WERI-Rb-1 (cell line): ENCODE measurements at places on chromosomes 12 and 14.

DNA sequence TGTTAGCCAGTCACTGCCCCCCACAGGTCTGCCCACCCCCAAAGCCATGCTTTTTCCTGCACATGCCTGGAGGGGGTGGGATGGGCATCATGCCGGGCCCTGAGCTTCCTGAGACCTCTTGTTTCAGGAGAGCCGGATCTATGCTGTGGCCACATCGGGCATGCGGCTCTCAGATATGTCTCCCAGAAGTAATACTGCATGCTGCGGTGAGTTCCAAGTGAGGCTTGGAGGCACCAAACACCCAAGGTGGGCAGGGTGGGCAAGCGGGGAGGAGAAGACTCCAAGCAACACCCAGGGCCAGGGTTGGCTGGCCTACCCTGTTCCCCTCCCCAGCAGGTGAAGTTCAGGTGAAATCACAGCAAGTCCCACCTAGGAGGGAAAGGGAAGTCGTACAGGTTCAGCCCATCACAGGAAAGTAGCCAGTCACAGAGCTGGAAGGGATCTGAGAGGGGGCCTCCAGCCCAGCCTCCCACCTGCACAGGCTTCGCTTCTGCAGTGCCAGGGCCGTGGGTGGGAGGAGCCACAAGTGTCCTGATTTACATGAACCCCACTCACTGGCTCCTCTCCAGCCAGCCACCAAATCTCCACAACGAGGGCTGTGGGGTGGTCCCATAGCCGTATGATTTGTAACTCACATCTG lies 30.9 kb downstream of the PIGH start:
- DNase-seq, result peak; percentile 37

DNA sequence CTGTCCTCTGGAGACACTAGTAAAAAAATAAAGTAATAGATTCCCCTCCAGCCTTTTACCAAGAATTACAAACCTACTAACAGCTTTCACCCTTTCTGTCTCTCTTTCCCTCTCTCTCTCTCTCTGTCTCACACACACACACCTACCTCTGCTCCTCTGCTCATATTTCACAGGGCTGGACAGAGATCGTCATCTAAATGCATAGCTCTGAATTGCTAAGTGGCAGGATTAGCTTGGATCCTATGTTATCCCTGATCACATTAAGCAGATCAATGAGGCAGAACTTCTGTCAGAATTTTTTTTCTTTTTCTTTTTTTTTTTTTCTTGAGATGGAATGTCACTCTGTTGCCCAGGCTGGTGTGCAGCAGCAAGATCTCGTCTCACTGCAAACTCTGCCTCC lies 22.9 kb downstream of the VCPKMT start:
- DNase-seq, result peak; percentile 50

- no peak for DNase-seq
Measured at GRCh38 chr12:49489720-49490119, 49.1 kb upstream of the KCNH3 start.

GRCh38 chr12:8831116-8831515 lies 8.7 kb downstream of the A2ML1 start:
- DNase-seq, result no peak

DNA sequence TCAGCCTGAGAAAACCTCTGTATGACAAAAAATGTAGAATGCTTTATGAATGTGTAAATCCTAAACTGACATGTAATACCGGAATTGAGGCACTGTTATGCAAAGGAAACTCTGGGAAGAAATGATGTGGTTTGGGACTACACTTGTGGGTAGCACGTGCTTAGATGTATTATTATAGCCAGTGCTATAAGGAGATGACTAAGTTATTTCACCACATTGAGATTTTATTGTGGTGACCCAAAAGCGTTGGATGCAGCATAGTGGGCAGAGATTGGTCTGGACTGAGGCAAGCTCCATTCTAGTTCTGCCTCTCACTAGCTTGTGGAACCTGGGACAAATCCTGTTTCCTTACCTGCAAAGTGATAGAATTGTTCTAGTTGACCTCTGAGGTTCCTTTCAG lies 172.2 kb downstream of the SNAPC1 start:
- no peak for DNase-seq

DNA sequence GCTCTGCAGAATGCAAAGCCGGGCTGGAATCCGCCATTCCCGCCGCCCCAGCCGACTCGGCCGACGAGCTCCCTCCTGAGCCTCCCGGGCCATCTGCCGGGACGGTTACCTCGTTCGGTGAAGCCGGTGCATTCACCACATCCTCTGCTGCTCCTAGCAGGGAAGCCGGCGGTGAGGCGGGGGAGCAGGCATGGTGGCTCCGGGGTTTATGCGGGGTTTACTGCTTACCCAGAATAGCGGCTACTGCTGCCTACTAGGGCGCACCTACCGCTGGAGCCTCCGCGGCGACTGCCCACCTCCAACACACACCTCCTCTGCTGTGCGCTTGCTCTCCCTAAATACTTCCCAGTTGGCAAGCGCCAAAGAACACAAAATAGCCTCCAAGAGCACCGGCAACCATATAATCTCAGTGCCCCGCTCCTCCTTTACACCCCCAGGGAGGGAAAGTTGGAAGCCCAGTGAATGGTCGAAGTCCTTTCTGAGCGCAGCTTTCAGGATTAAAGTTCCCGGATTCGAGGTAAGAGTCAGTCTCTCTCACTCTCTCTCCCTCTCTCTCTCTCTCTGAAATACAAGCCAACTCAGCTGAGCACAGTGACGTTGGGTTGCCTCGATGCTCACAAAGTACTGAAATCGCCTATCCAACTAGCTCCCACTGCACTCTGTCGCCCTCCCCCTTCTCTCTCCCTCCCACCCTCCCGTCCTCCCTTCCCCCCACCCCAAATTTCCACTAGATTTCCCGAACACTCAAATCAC lies at the start of gene TBX5:
Gene TBX5, minus strand, starts transcription at position 626 of the 753 bp plus-strand sequence. CDS start 2,246 bp downstream, outside the sequence.
- DNase-seq, result peak; percentile 25

- no peak for DNase-seq
Measured at GRCh38 chr12:102067574-102068258, 5.9 kb upstream of the WASHC3 start.

GRCh38 chr12:124094188-124094587 lies 121.2 kb downstream of the ZNF664 start:
- DNase-seq, result no peak
